ENCODE measurements at places on chromosomes 5 and 9. TPM values are rescaled to one million over a fixed set of nuclear protein-coding genes. Genes with fewer than 3 reads are reported as not detected.

Gene CCNJL
- total RNA-seq, result 0.23 TPM

Gene GCNT4
- total RNA-seq, result 1.6 TPM

Gene BAAT
- total RNA-seq, result not detected

Gene ADAMTSL2
- 2.8 TPM for total RNA-seq

Gene FBXL7
- total RNA-seq, result 17.2 TPM

Gene PCA3
- not detected for total RNA-seq

Gene SQSTM1
- 407 TPM for total RNA-seq
